ENCODE measurements at places on chromosomes 16 and 17. TPM values are rescaled to one million over a fixed set of nuclear protein-coding genes. Genes with fewer than 3 reads are reported as not detected.

DNA sequence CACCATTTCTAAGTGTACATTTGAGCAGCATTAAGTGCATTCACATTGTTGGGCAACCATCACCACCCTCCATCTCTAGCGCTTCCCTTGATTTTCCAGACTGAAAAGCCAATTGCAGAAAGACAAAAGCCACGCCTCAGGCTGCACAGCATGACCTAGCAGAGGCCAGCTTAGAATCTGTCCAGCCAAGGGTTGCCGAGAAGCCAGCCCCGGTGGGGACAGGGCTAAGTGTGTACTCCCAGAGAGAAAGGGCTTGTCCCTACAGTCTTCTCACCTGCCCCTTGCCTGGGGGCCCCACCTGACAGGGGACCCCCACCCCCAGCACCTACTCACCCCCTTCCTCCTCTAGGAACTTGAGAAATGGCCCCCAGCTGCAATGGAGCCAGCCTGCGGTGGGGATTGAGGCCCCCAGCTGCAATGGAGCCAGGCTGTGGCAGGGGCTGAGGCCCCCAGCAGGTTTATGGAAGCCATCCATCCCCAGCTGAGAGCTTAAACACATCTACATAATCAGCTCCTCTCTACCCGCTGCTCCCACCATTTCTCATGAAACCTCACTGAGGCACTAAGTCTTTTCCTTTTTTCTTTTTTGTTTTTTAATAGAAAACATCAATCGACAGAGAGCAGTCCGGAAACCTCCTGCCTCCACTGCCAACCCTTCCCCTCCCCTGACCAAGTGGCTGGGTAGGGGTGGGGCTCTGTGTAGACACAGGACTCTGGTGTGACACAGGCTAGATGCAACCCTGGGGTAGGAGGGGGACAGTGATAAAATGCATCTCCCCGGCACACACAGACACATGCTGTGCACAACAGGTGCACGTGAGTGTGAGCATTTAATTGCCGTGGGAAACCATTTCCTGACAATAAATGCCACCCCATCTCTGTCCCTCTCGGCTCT lies 77.9 kb downstream of the CCT6B start:
- DNase-seq: no peak

GRCh38 chr16:12511708-12512107 lies 292.0 kb downstream of the CPPED1 start:
- no peak for DNase-seq

DNA sequence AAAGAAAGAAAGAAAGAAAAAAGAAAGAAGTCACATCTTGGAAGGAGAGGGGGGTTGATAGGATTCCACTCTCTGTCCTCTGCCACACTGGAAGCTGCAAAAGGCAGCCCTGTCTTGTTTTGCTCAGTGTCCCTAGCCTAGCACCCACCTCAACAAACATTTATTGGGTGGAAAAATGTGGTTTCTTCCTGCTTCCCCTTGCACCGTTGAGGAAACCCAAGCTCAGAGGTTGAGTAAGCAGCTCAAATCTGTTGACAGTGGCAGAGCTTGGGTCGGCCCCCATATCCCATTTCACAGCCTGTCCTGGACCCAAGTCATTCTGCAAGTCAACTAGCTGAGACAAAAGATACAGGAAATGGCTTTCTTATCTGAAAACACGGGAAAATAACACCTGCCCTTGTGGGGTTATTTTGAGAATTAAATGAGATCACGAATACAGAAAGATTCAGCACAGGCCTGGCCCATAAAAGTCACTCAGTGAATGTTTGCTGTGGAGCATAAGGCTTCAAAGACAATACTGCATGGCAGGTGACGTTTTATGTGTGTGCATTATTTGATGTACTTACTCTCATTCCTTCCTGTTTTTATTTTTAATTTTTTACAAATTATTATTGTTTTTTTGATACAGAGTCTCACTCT lies 63.6 kb downstream of the SCNN1B start:
- no peak for DNase-seq

DNA sequence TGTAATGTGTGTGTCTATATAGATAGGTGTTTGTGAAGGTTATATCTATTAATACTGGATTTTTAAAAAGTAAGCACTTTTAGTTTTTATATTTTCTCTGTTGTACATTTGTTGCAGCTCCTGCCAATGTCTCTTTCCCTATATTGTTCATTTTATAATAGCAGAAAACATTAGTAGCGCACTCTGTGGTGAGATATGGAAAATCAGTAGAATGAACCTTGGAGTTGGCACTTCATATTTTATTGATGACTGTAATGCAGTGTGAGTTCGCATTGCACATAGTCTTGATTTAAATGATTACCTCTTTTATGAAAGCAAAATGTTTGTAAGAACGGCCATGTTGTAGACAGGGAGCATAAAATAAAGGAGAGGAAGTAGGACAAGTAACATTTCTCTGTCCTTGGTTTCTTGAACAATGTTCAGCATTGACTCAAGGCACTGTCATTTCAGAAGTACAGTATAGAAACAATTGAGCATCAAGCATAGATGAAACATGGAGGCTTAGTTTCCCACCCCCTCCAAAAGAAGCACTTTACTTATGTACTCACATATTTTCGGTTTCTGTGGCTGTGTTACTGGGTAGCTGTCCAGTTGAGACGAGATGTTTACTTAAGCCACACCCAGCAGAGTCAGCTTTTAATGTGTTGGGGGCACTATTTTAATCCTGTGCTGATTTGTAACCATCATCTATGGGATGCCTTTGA lies 74.0 kb downstream of the TANC2 start:
- DNase-seq: no peak

- DNase-seq: no peak
These were observed 166.0 kb upstream of the GSE1 start for GRCh38 chr16:85446951-85447692.

DNA sequence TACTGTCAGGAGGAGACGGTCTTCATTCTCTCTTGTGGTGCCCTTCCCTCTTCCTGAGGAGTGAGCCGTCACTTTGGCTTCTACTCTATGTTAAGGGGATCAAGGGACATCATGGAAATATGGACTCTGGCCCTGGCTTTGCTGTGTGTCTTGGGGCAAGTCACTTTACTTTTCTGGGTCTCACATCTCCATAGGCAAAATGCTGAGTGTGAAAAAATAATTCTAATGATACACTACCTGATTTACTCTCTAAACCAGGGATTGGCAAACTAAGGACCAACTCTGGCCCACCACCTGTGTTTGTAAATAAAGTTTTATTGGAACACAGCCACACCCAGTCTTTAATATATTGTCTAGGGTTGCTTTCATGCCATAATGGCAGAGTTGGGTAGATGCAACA lies 548.7 kb upstream of the CDH5 start:
- DNase-seq: no peak

DNA sequence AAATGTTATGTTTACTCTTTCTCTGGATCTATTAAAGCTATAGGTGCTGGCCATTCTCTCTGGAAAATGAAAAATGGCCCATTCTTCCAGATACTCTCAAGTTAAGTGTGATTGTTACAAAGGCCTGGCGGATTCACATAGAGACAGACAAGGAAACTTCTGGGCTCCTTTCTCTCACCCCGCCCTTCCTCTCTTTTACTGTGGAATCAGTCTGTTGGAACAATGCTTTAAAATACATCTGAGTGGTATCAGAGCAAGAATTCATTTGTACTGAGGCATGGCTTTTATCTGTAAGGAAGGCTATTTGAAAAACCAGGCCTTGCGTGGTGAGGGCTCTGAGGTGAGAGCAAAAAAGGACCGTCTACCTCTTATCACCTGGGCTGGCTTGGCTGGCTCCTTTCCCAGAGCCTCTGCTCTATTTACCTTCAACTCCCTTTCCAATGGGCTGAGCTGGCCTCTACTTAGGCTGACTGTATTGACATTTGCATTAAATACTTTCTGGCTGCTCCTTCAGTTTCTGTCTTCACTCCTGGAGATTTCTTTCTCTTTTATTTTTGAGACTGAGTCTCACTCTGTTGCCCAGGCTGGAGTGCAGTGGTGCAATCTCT lies 274.0 kb downstream of the PHKB start:
- no peak for DNase-seq

- DNase-seq: peak; percentile 77
These were observed 3.2 kb upstream of the METRN start for GRCh38 chr16:711548-712320.

DNA sequence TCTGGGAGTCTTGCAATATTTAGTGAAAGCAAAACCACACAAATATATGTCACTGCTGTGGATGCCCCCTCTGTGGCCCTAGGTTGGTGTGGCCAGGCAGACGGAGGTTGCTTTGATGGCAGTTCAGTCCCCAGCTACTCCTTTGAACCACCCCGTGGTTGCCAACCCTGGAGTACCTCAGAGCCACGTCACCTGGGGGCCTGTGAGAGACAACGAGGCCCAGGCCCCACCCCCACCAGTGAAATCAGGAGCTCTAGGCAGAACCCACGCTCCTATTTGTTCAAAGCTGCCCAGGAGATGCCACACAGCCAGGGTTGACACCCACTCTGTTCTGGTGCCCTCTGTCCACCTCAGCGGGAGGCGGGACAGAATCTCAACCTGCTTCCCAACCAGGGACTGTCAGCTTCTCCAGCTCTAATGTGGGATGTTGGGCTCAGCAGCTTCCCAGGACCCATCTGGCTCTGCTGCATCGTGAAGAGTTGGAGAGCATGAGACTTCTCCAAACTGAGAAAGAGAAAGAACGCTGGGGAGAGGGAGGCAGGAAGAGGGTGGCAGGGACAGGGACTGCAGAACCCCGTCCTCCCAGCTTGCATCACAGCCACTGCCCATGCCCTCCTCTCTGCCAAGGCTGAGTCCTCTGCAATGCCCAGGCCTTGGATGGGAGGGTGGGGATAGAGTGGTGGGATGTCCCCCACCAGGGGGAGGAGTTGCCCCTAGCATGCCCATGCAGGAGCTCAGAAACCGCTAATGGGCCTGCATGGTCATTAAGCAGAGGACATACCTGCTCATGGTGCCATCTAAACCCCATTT lies 81.8 kb downstream of the C16orf78 start:
- DNase-seq: no peak

DNA sequence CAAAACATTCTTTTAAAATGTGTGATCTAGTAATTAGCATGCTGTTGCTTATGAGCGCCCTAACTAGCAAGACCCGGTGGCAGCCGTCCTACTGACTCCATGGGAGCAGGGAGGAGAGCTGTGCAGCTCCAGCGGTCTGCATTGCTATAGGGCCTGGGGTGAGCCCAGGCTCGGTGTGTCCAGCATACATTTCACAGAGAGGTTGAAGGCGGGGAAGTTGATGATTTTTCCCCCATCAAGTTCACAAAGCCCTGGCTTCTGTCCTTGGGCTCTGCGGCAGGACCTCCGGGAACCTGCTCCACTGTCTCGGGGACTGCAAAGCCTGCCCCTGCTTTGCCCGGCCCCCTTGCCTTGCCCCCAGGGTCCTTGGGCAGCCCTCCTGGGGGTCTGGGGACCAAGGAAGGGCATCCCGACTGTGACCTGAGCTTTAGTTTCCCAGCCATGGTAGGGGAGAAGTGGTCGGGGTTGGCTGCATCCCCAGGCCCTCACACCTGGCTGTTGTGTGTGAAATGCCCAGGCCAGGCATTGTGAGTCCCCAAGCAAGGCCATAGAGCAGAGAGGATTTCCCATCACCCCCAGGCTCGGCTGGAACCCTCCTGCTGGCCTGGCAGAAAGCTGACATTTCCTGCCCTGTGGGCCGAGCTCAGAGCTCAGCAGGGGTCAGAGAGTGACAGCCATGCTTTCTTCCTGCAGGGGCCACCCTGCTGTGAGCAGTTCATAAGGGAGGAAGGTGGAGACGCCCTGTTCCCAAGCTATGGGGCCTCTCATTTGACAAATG lies 24.8 kb downstream of the KCNJ12 start:
- no peak for DNase-seq

GRCh38 chr17:10198509-10199249 lies at the start of gene GAS7:
Gene GAS7 (minus strand): TSS chr17:10198606.
- DNase-seq: no peak

DNA sequence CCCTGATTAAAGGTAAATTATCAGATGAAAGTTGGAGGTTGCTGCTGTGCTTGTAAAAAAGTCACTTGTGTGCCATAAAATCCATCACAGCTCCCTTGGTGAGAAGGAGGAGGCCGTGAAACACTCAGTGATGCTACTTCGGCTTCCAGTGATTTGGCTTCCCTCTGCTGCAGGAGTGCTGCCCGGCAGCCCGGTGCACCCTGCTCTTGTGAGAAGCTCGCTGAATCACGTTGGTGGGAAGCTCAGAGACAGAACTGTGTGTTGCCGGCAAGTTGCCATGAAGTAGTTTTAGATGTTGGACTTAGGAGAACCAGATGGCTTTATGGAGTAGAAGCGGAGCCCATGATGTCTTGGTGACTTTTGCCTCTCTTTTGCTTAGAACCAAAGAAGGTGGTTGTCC lies 33.3 kb downstream of the MSI2 start:
- DNase-seq: no peak

DNA sequence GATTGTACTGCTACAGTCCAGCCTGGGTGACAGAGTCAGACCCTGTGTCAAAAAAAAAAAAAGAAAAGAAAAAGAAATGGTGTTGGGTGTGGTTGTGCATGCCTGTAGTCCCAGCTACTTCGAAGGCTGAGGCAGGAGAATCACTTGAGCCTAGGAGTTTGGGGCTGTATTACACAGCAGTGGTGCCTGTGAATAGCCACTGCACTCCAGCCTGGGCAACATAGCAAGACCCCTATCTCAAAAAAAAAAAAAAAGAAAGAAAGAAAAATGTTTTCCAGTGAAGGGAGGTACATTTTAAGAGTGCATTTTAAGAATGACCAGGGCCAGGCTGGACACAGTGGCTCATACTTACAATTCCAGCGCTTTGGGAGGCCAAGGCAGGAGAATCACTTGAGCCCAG lies 6.3 kb downstream of the ARL2BP start:
- DNase-seq: peak; percentile 9

- DNase-seq: no peak
These were observed 14.0 kb downstream of the RPGRIP1L start for GRCh38 chr16:53689636-53690035.

- no peak for DNase-seq
These were observed 28.0 kb downstream of the GNA13 start for GRCh38 chr17:65028545-65028843.

- DNase-seq: no peak
These were observed 12.2 kb upstream of the MMD start for GRCh38 chr17:55433629-55434422.

- DNase-seq: no peak
These were observed 57.9 kb upstream of the MAF start for GRCh38 chr16:79658301-79659033.

- DNase-seq: no peak
These were observed 64.5 kb upstream of the RBFOX1 start for GRCh38 chr16:7268182-7268581.

DNA sequence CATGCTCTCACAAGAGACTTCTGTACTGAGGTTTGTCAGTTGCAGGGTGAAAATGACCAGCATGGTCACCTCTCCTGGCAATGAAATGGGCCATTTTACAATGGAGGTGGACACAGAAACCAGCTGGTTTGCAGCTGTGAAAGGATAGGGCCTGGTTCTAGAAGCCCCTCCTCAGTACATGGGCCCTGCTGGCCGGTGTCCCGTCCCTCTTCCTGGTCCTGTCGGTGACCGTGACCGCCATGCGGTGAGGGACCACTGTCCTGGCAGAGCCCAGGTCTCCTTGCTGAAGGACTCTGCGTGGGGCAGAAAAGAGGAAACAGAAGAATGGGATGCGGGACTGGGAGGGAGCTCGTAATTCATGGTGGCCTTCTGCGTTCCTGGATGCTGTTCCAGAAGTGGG lies 76.0 kb upstream of the ZNF423 start:
- no peak for DNase-seq

The MYH1 gene
- total RNA-seq: not detected

The TBC1D28 gene
- not detected for total RNA-seq

The OR1F1 gene
- not detected for total RNA-seq

The SPSB3 gene
- 159 TPM for total RNA-seq

The STH gene
- not detected for total RNA-seq

The GDPD1 gene
- not detected for total RNA-seq

The KPNB1 gene
- 261 TPM for total RNA-seq

The TBC1D3H gene
- not detected for total RNA-seq

The HS3ST3B1 gene
- total RNA-seq: 14.6 TPM

The ALOX15B gene
- total RNA-seq: 2.3 TPM
